BJ (cell line): ENCODE measurements at places on chromosomes 7 and 10.

- DNase-seq, result no peak
These were observed 3.1 kb downstream of the CADPS2 start for GRCh38 chr7:122883049-122883680.

GRCh38 chr10:91298224-91298871, 77.9 kb downstream of the PCGF5 start:
- DNase-seq, result no peak

DNA sequence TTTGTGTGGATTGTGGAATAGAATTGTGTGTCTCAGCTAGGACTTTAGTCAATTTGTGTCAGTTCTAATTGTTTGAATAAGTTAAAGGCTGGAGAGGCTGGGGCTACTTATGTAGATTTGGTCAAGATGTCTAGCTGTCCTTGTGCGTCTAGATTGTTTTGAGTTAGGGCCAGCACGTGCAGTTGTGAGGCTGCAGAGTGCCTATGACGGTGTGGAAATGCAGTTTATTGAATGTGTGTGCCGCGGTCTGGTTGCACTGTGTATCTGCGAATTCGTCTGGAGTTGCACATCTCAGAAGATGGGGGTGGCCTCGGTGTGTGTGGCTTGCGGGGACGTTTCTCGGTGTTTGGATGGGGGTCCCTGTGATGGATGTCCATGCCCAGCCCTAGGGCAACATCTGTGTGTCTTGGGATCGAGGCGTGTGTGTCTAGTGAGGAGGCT, 10.2 kb downstream of the EMX2 start:
- no peak for DNase-seq

DNA sequence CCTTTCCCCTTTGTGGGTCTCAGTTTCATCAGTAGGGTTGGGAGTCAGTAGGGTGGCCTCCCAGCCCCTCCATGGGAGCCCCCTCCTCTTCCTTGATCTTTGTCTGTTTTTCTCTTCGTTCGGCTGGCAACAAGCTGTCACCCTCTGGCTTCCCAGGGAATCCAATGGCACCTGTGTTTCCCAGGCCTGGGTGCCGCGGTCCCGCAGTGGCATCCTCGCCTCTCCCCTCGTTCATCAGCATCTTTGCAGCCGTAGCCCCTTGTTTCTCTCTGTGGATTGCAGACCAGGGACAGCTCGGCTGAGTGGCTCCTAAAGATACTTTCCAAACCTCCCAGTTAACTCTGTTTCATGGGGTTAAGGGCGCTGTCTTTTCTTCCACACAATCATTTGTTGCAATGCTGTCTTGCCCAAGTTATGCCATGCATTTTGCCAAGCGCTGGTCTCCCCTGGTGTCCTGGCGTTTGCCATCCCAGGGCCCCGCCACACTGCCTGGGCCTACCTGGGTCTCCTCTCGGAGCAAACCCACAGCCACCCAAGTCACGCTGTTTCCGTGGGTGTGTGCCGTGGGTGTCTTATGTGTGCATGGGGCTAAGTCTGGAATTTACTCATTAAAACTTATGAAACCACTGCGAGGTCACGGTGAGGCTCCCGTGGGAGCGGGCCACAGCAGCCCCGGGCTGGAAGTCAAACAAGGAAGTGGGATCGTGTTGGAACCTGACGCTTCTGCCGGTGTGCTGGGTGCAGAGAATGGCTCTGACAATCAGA, 189.4 kb upstream of the SHH start:
- no peak for DNase-seq

DNA sequence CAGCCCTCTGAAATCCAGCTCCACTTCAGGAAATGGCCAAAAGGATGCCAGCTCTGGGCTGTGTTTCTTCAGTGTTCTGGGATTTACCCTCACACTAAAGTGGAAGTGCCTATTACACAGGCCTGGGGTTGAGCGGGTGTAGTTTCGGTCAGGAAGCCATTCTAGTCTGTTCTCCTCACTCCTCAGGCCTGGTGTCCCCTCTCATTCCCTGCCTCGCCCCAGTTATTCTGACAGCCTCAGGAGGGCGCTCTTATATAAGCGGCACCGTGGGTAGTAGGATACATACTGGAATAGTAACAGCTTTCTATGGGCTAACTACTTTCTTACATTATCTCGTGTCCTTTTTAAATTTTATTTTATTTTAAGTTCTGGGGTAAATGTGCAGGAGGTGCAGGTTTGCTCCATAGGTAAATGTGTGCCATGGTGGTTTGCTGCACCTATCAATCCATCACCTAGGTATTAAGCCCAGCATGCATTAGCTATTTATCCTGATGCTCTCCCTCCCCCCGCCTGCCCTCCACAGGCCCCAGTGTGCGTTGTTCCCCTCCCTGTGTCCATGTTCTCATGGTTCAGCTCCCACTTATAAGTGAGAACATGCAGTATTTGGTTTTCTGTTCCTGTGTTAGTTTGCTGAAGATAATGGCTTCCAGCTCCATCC, 12.2 kb upstream of the LGI1 start:
- no peak for DNase-seq

- no peak for DNase-seq
These were observed 81.4 kb upstream of the EEPD1 start for GRCh38 chr7:36071605-36072004.

GRCh38 chr10:6815346-6815745, 235.3 kb upstream of the PRKCQ start:
- DNase-seq, result no peak

DNA sequence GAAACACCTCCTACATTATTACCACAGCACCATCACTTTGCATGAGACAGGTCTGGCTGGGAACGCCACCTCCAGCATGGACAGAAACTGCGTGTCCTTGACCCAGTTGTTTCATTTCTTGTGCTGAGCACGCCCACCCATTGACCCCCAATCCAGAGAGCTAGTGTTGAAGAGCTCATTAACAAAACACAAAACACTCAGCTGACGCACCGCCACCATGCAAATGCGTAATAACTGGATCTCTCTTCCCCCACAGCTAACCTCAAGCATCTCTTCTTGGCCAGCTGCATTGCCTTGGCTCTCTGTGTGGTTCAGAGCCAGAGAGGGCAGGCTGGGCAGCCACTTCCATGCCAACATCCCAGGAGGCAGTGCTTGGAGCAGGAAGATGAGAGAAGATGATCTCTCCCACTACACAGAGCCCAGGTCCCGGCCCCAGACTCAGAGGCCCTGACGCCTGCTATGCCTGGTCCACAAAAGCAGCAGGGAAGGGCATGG, 173.5 kb downstream of the PLXNA4 start:
- no peak for DNase-seq

- no peak for DNase-seq
These were observed 3.5 kb upstream of the OIT3 start for GRCh38 chr10:72890086-72890485.

DNA sequence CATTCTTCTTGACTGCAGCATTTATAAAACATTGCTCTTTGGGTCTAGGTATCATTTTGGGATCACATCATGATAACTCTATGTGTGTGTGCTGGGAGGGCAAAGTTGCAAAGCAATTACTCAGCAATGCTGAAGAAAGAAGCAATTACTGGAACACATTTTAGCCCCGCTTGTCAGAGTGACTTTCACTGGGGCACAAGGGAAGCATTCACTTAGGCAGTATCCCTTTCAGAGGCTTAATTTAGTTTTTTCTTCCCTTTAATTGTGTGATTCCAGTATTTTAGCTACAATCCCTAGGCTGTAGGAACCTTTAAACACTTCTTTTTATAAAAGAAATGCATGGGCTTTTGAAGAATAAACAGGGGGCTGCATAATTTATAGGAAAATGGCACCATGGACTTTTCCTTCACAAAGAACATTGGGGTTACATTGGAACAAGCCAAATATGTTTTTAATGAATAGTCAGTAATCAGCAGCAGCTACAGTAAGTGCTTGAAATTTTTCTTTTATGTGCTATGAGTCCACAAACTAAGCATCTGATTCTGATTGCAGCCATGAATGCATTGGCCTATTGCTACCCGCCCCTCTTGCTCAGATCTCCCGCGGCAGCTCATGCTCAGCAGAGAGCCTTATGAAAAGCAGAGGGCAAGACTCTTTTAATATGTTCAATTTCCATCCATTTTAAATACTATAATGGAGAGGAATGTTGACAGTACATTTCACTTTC, 51.2 kb upstream of the NXPH1 start:
- no peak for DNase-seq

GRCh38 chr7:66886152-66886551, 34.9 kb upstream of the TMEM248 start:
- no peak for DNase-seq

- DNase-seq, result no peak
These were observed 103.6 kb downstream of the LYZL1 start for GRCh38 chr10:29392376-29393021.
